Testis (tissue), 5 donors: ENCODE measurements at places on chromosomes 5 and 9. TPM values are rescaled to one million over a fixed set of nuclear protein-coding genes. Genes with fewer than 3 reads are reported as not detected.
A peak's percentile ranks its signal among the peaks of the same experiment; 100 is the strongest.

- H3K27me3 ChIP-seq, result no peaks in the 10 kb centered on the region
- no peaks in the 10 kb centered on the region for H3K4me1 ChIP-seq
- H3K27ac ChIP-seq, result no peak overlapping the region
- H3K36me3 ChIP-seq, result no peaks in the 10 kb centered on the region
- no peak overlapping the region for H3K4me3 ChIP-seq
Observed at GRCh38 chr5:122515709-122516431, 203.8 kb downstream of the SNCAIP start.

- no peaks in the 10 kb centered on the region for H3K27me3 ChIP-seq
- no peak overlapping the region for H3K4me3 ChIP-seq
- H3K4me1 ChIP-seq, result no peaks in the 10 kb centered on the region
- DNase-seq, result no peak
- H3K36me3 ChIP-seq, result no peaks in the 10 kb centered on the region
Observed at GRCh38 chr9:7293091-7293490, 506.5 kb downstream of the DMAC1 start.

The NCS1 gene
- total RNA-seq, result 5.2 TPM

DNA sequence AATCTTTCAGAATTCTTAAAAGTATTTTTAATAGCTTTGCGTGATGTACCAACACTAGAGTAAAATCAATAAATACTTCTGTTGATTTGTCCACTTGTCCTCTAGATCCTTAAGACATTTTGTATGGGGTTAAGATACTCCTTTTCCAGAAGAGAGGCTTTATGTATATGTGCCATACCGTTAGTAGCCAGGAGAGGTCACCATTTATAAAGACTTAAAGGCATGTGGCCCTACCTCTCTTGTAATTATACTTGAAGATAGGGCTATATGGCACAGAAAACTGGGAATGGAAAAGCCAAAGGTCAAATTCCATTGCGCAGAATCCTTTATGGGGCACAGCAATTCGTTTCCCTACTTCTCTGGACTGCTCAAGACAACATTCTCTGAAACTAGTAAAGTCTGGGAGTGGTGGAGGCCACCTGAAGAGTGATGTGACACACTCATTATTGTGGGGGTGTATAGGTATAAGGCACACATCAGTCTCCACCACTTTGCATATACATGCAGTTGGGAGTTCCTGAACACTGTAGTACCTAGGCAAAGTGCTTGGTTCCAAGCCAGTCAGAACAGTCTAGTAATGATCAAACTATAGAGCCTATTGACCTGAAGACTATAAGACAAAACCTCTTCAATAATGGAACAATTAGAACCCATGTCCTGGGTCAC lies 140.1 kb upstream of the FBXL17 start:
- no peak overlapping the region for H3K4me3 ChIP-seq
- DNase-seq, result peak; percentile 27
- no peaks in the 10 kb centered on the region for H3K36me3 ChIP-seq
- no peaks in the 10 kb centered on the region for H3K4me1 ChIP-seq
- no peak overlapping the region for H3K27ac ChIP-seq
- no peaks in the 10 kb centered on the region for H3K27me3 ChIP-seq

The CXCL14 gene
- total RNA-seq, result 3.6 TPM

GRCh38 chr5:52995914-52996313 lies 6.8 kb downstream of the ITGA2 start:
- DNase-seq, result no peak
- H3K4me1 ChIP-seq, result no peaks in the 10 kb centered on the region
- no peak overlapping the region for H3K4me3 ChIP-seq
- no peaks in the 10 kb centered on the region for H3K27me3 ChIP-seq

The RNF183 gene
- total RNA-seq, result 1.9 TPM

DNA sequence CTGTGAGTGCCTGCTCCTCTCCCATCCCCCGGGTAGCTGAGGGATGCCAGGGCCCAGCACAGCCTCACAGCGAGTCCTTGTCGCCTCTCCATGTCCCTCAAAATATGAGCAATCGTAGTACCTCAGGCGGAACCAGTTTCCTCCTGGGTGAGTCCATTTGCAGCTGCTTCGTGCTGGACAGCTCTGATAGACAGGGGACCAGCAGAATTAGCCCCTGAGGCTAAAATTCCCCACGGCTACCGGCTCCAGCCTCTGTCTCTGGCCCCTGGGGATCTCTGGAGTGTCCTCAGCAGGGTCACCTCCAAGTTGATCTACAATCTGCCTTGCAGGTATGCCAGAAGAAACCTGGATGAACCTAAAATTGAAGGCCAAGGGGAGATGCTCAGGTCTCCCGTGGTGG lies 115.8 kb upstream of the FBXL7 start:
- H3K27ac ChIP-seq, result no peak overlapping the region
- DNase-seq, result no peak
- H3K36me3 ChIP-seq, result no peaks in the 10 kb centered on the region
- H3K4me1 ChIP-seq, result no peaks in the 10 kb centered on the region
- no peak overlapping the region for H3K4me3 ChIP-seq

The SLC22A4 gene
- 1.5 TPM for total RNA-seq

GRCh38 chr9:13967011-13967410 lies 346.9 kb downstream of the NFIB start:
- peaks cover 3% of the 10 kb centered on the region for H3K4me1 ChIP-seq
- no peak overlapping the region for H3K4me3 ChIP-seq
- H3K36me3 ChIP-seq, result no peaks in the 10 kb centered on the region
- no peaks in the 10 kb centered on the region for H3K27me3 ChIP-seq
- H3K27ac ChIP-seq, result no peak overlapping the region
- no peak for DNase-seq

- H3K4me3 ChIP-seq, result no peak overlapping the region
- no peaks in the 10 kb centered on the region for H3K27me3 ChIP-seq
- no peaks in the 10 kb centered on the region for H3K36me3 ChIP-seq
- DNase-seq, result no peak
- H3K27ac ChIP-seq, result no peak overlapping the region
- H3K4me1 ChIP-seq, result peaks cover 3% of the 10 kb centered on the region
Observed at GRCh38 chr5:122190156-122190555, 60.8 kb downstream of the ZNF474 start.

The NR5A1 gene
- 65.2 TPM for total RNA-seq

The AIF1L gene
- total RNA-seq, result 14.9 TPM

The PMPCA gene
- total RNA-seq, result 69.8 TPM

The OXCT1 gene
- total RNA-seq, result 16.5 TPM

DNA sequence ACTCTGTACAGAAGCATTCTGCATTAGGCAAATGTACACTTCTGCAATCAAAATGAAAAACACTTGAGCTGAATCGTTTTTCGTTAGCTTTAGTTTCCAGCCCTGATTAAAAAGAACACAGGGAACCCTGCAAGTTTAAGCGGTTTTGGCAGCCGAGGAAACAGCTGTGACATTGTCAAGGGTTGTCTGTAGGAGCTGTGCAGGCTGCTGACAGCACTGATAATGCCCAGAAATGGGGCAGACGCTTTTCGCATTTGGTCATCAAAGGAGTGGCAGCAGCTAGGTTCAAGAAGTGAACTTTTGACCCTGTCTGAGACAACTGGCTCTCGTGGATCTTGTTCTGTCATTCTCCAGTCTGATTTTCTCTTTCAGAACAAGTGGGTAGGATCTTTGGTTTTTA lies 165.6 kb upstream of the CCDC152 start:
- no peaks in the 10 kb centered on the region for H3K36me3 ChIP-seq
- H3K4me1 ChIP-seq, result peaks cover 14% of the 10 kb centered on the region
- DNase-seq, result peak; percentile 66
- H3K4me3 ChIP-seq, result no peak overlapping the region
- no peaks in the 10 kb centered on the region for H3K27me3 ChIP-seq

GRCh38 chr5:91390268-91390667 lies 7.2 kb upstream of the ARRDC3 start:
- H3K4me3 ChIP-seq, result no peak overlapping the region
- no peak overlapping the region for H3K27ac ChIP-seq
- no peaks in the 10 kb centered on the region for H3K36me3 ChIP-seq
- H3K4me1 ChIP-seq, result no peaks in the 10 kb centered on the region
